ENCODE measurements at places on chromosomes 4 and X.

DNA sequence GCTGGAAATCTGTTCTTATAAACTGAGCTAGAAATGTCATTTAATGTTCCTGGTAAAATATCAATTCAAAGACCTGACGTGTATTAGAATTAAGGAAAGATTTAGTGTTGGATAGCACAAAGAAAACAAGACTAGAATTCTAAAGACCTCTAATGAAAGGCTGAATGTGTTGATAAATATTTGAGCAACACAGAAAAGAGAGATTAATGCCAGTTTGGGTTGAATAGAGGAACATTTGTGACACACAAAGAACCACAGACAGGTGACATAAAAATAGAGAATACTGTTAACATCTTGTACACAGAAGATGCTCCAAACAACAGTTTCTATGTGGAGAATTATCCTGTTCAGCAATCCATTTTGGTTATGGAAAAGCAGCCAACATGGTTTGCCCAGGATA lies 222.1 kb upstream of the GALNT7 start:
- no peak for DNase-seq

- DNase-seq, result no peak
Observed at GRCh38 chrX:41556958-41557357, 109.8 kb downstream of the NYX start.

DNA sequence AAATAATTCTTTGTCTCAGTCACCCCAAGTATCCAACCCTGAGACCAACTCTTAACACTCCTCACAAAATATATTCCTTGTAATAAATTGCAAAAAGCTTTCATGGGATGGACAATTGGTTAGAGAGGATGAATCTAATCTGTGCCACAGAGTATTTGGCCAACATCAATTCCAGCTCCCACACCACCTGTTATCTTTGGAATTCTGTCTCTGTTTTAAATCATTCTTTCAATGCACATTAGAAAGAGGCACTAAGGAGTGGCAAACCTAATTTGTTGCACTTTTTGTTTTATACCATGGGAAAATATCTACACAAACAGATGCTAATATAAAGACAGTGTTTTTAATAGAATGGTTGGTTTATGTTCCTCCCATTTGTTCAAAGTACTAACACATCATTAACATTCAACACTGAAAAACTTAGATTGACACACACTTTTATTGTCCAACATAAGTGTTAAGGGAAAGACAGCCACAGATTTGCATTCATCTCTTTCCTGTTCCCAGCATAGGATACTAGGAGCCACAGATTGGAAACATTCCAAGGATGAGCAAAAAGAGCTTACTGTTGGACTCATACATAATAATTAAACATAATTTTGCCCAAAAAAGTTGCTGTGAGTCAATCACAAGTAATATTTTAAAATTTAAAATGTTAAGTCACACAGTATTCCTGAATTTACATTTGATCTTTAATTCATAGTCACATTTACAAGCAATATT lies 116.4 kb downstream of the PPA2 start:
- no peak for DNase-seq

- DNase-seq, result no peak
Observed at GRCh38 chr4:96295143-96295741, 455.3 kb downstream of the PDHA2 start.

DNA sequence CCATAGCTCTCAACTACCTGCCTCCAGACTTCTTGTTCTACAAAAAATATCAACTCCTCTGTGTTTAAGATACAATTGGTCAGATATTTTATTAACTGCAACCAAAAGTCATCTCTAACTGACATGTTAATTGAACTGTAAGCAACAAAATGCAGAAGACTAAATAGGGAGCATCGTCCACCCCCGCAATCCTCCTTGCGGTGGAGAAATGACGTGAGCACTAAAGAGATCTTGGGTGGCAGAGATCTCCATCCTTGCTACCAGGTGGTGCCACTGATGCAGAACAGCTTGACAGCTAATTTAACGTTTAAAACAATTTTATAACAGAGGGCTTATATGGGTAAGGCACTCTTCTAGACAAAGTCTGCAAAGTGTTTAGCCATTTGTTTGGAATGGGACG lies 164.4 kb upstream of the FTHL17 start:
- DNase-seq, result no peak

GRCh38 chr4:94564252-94564651 lies 112.5 kb downstream of the PDLIM5 start:
- no peak for DNase-seq

GRCh38 chr4:128633067-128633466 lies 176.4 kb upstream of the JADE1 start:
- no peak for DNase-seq

DNA sequence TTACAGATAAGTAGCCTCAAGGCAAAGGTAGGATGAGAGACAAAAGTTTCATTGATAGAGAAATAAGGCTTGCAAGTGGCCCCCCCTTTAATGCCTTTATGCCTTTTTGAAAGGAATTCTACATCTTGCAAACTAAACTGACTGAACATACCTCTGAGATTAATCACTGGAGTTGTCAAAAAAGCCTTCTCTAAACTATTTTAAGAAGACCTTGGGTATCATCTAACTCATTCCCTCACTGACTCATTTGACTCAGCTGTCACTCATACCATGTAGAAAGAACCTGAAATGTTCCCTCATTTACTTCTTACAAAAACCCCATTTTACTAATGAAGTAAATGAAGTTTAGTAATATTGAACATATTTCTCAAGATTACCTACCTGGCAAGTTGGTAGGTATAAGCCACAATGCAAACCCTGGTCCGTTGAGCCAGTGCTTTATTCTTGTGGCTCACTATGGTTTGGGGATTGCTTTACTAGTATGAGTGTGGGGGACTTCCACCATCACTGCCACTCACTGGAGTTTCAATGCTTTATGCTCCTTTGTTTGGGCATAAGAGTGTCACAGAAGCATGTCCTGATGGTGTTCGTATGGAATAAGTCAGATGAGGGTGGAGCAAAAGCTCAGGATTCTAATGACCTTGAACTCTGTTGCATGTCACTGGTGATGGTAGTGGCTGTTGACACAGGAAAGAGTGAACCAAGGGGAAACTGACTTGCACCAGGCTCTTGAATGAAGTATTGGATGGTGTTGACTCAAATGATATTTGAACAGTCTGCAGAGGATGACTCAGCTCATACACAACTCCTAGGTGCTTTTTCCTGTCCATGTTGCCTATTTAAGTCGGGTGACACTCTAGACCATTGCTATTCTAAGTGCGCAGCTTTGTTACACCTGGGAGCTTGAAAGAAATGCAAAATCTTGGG lies 305.5 kb upstream of the EMCN start:
- no peak for DNase-seq

DNA sequence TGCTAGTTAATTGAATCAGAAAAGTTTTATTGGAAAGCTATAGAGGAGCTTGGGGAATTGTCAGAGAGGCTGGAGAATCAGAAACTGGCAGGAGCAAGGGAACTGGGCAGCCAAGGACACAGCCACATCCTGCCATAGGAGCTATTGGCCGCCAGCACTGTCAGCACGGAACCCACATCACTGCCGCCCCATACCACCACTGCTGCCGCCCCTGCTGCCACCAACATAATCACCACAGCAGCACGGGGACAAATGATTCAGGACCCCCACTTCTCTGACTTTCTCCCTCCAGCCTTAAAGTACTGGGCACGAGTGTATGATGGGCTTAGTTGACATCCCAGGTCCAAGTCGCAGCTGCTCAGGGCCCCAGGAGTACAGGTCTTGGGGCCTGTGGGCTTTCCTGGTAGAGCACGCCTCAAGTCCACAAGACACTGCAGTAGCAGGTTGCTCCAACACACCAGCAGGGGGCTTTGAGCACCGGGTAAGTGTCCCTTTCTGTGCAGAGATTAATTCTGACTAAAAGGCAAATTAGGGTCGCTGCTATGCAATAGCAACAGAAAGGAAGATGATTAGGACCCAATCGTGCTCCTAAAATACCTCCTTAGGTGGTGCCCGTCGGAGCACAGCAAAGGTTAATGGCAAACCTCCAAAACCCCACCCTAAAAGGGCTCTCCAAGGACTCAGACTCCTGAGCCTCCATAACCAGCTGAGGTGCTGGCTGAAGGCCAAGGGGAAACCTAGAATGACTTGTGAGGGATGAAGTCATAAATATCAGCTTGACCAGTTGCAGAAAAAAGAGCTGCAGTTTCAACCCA lies 6.9 kb downstream of the PJA1 start:
- peak; percentile 62 for DNase-seq

GRCh38 chr4:163603257-163603656 lies 108.8 kb downstream of the TMA16 start:
- DNase-seq, result no peak

- no peak for DNase-seq
Observed at GRCh38 chrX:51461053-51462044, 35.0 kb downstream of the NUDT11 start.

DNA sequence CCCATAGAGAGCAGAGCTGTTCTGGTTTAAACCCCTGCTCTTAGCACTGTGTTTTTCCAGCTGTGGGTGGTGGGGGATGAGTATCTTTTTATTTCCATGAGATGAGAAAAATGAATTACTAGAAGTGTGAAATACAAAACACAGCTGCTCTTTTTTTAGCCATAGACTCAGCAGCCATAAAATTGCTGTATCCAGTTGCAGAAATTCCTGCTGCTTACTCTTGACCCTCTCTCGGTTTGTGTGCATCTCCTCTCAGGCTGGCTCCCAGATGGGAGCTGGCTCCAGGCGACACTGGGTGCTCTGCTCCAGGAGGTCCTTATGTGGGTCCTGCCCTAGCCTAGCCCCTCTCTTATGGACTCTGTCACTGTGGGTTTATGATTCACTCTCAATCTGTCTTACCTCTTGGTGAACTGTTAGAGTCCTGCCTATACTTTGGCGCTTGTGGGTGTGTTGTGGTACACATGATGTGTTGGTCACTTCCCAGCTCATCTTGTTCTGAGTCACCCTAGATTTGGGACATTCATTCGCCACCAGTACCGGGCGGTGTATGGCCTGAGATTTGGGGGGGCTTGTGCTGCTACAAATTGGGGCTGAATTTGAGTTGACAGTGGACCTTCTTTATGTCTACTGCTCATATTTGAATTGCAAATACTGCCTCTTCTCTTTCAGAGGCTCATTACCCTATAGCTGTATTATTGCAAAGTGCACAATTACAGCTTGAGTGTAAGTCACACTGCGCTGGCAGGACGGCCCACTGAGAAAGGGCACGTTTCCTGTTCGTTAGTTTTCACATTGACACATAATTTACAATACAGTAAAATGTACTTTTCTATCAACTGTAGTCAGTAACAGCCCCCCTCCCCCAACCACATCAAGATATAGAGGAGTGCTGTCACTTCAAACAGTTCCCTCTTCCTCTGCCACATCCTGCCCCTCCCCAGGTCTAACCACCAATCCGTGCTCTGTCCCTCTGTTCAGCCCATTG lies 46.9 kb upstream of the MSANTD1 start:
- DNase-seq, result no peak

- no peak for DNase-seq
Observed at GRCh38 chr4:11014199-11014598, 329.6 kb upstream of the CLNK start.

DNA sequence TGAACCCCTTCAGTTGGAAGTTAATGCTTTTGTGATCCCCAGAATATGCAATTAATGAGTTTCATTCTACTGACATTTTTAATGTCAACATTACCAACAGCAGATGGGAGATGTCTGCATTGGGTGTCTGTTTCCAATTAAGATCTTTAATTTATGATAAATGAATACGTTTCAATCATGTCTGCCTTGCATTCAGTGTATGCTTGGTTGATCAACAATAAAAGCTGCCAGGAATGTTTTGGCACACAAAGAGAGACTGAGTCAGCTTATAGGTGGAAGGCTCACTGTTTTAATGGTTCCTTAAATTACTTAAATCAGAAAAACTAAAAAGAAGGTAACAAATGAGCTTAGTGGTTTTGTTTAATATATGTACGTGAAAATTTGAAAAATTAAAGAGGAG lies 359.9 kb upstream of the CNKSR2 start:
- no peak for DNase-seq

Measured in H7 (cell line).